ENCODE measurements at places on chromosomes 4 and X.

- no peak for DNase-seq
Observed at GRCh38 chrX:103503853-103504207, 15.5 kb downstream of the RAB40A start.

- DNase-seq, result no peak
Observed at GRCh38 chrX:9379697-9380551, 84.9 kb upstream of the TBL1X start.

DNA sequence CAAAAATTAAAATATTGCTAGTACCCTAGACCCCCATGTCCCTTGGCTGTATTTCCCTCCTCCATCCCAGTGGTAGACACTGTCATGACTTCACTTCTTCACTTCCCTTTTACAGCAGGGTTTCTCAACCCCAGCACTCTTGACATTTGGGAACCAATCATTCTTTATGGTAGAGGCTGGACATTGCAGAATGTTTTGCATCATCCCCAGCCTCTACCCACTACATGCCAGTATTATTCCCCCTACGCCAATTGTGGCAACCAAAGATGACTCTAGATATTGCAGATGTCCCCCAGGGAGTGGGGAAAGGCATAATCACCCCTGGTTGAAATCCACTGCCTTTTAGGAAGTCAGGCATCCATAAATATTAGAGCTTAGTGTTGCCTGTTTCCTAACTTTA is 138.6 kb downstream of the AMELX start:
- no peak for DNase-seq

DNA sequence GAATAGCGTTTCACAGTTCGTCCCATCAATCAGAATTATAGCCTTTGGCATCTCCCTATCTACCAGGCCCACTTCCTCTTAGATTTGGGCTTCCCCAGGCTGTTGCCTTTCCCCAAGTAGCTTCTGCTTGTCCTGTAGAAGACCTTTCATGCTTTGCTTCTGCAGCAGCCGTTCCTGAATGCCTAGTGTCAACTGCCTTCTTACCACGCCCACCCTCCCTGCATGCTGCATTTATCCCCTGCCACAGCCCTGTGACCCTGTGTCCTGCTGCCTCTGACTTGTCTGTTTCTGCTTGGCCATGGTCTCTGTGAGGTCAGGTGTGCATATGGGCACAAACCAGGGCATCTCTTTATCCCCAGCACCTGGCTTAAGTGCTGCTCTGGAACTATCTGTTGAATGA is 56.3 kb downstream of the HTT start:
- no peak for DNase-seq

GRCh38 chrX:155767876-155768769 is 113.0 kb upstream of the VAMP7 start:
- DNase-seq, result no peak

DNA sequence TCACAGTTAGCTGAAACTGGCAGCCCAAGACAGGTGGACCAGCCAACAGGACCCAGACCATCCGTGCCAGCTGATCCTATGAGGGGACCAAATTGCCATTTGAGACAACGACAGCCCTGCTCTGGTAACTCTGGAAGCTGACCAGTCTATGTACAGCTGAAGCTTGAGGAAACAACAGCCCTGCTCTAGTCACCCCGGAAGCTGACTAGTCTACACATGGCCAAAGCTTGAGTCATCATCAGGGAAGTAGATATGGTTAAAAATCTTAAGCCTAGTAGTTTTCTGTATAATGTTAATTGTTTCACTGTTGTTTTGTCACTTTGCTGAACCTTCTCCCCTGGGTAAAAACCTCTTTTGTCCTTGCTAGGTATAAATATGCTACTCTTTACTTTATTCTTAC is 905.4 kb upstream of the NDST4 start:
- DNase-seq, result no peak

GRCh38 chrX:12700745-12701144 is 90.5 kb upstream of the PRPS2 start:
- DNase-seq, result no peak

- DNase-seq, result no peak
Observed at GRCh38 chr4:147879676-147880075, 147.8 kb downstream of the ARHGAP10 start.

DNA sequence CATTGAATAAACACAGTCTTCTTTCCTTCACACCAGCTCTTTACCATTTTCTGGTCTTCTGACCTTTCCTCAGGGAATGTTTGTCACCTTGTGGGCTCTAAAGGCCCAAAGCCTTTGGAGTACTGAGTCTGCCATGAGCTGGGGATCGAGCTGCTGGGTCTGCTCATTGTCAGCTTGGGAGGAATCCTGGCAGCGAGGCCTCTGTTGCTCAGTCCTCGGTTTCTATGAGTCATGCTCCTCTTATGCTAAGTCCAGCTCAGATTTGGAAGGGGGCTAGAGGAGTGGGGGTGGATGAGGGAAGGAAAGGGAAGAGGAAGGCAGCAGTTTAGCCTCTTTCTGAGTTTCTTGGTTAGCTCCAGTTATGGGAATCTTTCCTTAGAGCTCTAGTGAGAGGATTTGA is 31.1 kb downstream of the NHSL2 start:
- DNase-seq, result peak; percentile 62

GRCh38 chr4:94957030-94957429 is 199.3 kb downstream of the BMPR1B start:
- DNase-seq, result no peak

All from Right ventricle myocardium superior (tissue), 1 donor.